ENCODE measurements at places on chromosomes 16 and 17. TPM values are rescaled to one million over a fixed set of nuclear protein-coding genes. Genes with fewer than 3 reads are reported as not detected.

- no peak for DNase-seq
Measured at GRCh38 chr16:12231666-12232065, 255.1 kb downstream of the SNX29 start.

- no peak for DNase-seq
Measured at GRCh38 chr17:82748756-82749155, 3.1 kb upstream of the TBCD start.

DNA sequence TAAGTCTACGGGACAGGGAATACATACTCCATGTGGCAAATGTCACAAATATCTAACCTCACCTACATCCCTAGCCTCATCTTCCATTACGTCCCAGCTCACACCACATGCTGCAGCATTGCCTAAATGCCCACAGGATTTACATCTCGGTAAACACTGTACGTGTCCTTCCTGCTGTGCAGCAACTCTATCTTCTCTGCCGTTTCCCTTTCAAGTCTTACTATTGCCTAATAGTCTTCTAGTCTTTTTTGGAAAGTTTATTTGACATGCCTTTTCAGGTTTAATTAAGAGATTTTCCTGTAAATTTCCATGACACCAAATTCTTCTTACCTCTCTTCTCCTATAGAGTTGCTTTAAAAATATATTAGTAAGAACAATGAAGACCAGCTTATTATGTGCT is 120.5 kb downstream of the HS3ST4 start:
- no peak for DNase-seq

The RUNDC3A gene
- 0.05 TPM for polyA plus RNA-seq

The TOM1L1 gene
- polyA plus RNA-seq, result 28.0 TPM

Measured in liver (tissue), 10 donors.